ENCODE measurements at places on chromosomes 16 and 17.

DNA sequence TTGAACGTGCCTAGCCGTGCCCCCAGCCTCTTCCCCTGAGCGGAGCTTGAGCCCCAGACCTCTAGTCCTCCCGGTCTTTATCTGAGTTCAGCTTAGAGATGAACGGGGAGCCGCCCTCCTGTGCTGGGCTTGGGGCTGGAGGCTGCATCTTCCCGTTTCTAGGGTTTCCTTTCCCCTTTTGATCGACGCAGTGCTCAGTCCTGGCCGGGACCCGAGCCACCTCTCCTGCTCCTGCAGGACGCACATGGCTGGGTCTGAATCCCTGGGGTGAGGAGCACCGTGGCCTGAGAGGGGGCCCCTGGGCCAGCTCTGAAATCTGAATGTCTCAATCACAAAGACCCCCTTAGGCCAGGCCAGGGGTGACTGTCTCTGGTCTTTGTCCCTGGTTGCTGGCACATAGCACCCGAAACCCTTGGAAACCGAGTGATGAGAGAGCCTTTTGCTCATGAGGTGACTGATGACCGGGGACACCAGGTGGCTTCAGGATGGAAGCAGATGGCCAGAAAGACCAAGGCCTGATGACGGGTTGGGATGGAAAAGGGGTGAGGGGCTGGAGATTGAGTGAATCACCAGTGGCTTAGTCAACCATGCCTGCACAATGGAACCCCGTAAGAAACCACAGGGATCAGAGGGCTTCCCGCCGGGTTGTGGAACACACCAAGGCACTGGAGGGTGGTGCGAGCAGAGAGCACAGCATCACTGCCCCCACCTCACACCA, 724 bp downstream of the GAA start:
- peak; percentile 55 for DNase-seq

DNA sequence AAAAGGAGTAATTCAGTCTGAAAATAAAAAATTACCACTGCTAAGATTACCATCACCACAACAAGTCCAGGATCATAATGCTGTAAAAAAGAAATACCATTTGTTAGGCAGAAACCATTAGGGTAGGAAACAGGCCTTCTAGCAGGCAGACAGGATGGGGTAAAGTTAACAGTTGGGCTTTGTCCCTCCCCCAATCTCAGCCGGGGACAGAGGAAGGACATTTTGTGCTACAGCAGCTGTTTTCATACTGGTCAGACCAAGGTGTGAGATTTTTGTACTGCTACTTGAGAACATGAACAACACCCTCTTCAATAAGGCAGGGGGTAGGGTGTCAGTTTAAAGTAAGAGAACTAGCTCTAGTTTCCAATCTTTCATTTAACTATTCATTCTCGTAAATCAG, 49.2 kb upstream of the ITGA2B start:
- DNase-seq = no peak

- no peak for DNase-seq
Measured at GRCh38 chr16:67191411-67191994, 452 bp upstream of the E2F4 start.

DNA sequence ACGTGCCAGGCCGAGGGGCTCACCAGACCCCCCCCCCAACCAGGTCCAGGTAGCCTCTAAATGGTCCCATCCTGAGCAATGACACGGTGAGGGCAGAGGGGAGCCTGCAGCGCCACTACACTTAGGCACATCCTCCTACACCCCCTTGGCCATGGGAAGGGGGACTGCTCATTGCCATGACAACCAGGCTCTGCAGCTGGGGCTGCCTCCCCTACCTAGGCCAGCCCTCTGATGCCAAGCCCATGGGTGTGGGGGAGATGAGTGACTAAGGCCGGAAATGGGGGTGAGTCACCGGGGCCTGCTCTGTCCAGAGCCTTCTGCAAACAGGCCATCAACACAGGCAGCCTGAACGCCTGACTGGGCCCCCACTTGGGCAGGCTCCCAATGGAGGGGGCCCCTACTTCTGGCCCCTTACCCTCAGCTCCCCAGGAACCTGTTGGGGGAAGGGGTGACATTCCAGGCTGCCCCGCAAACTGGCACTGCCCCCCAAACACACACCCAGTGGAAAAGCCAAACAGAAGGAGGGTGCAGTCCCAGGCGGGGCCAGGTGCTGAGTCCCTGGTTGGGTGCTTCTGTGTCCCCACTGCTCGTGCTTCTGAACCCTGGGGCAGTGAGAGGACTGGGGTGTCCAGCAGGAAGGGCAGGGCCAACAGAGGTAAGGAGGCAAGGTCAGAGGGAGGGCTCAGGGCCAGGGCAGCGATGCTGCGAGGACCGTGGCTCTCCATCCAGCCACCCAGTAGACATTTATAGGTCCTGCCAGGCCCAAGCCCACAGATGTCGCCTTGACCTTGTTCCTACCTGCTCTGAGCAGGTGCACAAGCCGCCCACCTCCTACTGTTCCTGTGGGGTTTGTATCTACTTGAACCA, 8.2 kb downstream of the PLCD3 start:
- peak; percentile 95 for DNase-seq

DNA sequence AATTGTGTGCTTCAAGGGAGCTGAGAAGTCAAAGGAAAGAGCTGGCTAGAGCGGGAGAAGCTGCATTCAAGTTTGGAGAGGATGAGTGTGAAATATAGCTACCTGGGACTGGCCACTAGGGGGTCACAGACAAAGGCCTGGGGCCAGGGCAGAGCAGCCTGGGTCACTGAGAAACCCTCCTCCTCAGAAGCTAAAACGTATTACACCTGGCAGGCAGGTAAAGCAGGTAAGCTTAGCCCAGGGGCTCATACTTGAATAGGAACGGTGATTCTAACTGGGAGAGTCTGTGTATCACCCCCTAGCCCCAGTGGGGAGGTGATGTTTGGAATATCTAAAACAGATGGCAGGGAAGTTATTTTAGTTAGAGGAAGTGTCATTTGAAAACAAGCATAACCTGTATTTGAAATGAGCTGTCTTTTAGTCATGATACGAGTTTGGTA, 6.8 kb downstream of the KRT37 start:
- DNase-seq = peak; percentile 28

GRCh38 chr17:37109106-37109505, 160.4 kb downstream of the AATF start:
- no peak for DNase-seq

DNA sequence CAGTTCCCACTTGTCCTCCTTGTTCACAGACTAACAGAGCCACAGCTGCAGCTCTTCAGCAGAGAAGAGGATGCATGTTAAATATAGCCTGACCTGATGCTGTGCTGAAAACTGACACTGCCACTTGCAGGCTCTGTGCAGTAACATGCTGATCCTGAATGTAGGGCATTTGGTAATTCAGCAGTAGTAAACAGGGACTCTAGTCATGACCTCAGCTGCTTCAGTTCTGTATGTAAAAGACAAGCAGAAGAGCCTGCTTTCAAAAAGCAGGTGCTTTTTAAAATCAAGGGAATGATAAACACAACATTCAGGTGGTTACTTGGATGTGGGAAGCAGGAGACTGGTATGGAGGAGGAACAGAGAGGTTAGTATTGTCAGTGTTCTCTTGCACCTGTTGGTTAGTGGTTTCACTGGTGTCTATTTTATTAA, 33.8 kb downstream of the ESRP2 start:
- DNase-seq = no peak

GRCh38 chr17:42700586-42701289, 18.4 kb downstream of the CNTNAP1 start:
- DNase-seq = no peak

DNA sequence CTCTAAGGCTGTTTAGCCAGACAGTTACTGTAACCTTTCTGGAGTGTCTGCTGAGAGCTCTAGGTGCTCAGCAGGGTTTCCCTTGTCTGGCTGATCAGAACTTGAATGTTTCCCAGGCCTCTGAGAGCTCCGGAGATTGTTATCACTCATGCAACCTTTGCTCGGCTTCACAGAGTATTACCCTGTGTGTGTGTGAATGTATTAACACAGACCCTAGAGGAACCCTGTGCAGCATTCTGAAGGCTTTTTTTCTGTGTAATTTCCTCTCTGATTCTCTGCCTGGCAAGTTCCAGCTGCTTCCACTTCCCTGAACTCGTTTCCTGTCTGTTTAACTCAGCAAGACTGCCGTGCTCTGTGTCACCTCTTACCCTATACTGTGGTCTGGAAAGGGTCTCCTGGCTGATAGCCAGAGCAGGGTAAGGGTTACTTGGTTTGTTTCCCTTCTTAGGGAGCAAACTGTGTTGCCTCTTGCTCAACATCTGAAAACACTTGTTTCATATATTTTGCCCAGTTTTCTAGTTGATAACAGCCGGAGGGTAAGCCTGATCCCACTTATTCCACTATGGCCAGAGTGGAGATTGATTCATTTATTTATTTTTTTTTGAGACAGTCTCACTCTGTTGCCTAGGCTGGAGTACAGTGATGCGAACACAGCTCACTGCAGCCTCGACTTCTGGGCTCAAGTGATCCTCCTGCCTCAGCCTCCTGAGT, 21.7 kb downstream of the PRMT7 start:
- DNase-seq = no peak

DNA sequence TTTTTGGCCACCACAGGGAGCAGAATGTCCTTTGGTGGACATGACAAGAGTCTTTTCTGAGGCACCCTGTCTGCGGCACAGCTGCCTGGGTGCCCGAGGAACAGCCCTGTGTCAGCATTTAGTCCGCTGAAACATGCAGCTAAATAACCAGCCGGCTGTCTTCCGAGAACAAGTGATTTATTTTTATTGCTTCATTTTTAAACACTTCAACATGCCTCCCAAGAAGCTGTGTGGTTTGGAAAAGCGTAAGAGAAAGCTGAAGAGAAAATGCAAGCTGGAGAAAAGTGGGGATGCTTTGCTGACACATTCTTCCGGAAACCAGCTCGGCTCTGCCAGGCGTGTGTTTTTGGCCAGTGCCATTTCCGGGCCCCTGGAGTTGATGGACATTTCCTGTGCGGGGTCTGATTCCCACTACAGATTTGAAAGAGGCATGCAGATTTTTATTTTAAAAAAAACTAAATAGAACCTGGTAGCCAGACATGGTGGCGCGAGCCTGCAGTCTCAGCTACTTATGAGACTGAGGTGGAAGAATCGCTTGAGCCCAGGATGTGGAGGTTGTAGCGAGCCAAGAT, 94.7 kb downstream of the SEC14L1 start:
- peak; percentile 78 for DNase-seq

GRCh38 chr16:71493213-71493612, 4.1 kb upstream of the ZNF19 start:
- DNase-seq = no peak

GRCh38 chr17:39097150-39097519, 54.3 kb downstream of the PLXDC1 start:
- DNase-seq = no peak

DNA sequence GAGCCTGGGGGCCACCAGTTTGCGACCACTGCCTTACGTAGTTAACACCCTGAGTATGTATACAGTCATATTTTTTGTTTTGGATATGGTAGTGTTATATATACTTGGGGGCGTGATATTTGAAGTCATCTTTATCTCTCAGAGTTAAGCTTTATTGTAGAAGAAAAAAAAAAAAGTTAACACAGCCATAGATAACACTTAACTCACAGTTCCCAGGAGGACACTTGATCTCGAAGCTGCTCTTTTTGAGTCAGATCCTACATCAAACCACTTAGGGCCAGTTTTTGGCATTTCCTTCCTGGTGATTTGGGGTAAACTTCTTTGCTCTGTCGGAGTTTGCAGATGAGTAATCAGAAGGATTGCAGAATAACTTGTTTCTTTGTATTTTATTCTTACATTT, 5.8 kb downstream of the ITPRIPL2 start:
- DNase-seq = peak; percentile 71

GRCh38 chr17:39364236-39365025, 37.0 kb downstream of the FBXL20 start:
- no peak for DNase-seq

DNA sequence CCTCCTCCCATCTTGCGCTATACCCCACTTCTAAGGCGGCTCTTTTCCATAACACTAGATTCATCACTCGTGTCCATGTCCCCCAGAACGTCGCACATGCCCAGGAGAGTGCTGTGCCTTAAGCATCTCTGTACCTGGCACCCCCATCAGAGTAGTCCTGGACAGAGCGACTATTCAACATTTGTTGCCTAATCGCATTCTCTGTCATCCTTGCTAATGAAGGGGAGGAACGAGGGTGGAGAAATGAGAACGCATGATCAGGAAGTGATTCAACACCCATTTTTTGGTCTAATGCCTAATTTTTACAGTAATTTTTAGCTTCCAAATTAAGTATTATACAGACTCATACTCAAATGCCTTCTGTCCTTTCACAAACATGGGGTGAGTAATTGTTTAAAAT, 53.2 kb downstream of the SLC39A11 start:
- no peak for DNase-seq

- peak; percentile 94 for DNase-seq
Measured at GRCh38 chr17:47946929-47947397, 5.6 kb downstream of the PNPO start.

GRCh38 chr17:68697850-68698361, 96.7 kb upstream of the FAM20A start:
- no peak for DNase-seq

DNA sequence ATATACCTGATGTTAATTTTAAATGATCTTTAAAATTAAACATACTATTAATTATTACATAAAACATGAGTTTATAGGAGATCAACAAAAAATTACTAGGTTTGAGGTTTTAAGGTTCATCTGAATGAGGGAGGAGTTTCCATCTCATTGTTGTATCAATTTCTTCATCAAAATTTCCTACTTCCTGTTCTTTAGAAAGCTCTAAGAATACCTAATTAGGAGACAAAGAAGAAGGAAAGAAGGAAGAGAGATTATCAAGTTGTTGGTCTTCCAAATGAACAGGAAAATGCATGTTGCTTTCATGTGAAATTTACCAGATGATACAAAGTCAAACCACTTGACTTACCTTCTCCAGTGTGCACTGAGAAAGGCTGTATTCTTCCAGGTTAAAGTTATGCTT, 18.1 kb upstream of the ABCA9 start:
- no peak for DNase-seq

DNA sequence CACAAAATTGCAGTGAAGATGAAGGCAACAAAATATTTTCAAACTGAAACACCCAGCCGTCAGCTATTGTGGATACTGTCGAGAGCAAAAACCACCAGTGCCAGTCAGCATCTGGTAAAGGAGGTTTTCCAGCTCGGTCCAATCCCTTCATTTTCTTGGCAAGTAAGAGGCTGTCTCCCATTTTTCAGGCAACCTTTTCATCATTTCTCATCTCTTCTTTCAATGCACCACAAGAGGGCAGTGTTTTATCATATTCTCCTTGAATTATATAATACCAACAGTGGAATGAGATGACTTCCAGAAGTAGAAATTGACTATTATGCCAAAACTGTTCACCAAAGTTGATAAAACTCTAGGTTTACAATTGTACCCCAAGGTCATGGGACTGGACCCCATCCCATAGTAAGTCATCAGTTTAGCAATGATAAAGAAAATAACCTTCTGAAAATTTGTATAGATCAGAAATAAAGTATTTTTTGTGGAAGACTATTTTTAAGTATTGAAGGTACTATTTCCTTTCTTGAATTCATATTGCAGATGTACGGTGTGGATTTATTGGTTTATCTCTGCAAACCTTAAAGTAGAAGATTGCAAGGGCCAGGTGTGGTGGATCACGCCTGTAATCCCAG, 16.8 kb downstream of the NQO1 start:
- DNase-seq = peak; percentile 85
